ENCODE measurements at places on chromosomes 13 and 19.
A peak's percentile ranks its signal among the peaks of the same experiment; 100 is the strongest.

GRCh38 chr13:32121316-32121715 lies 89.7 kb downstream of the FRY start:
- DNase-seq = no peak

- no peak for DNase-seq
Observed at GRCh38 chr13:97826421-97827012, 127.0 kb upstream of the IPO5 start.

GRCh38 chr19:13619203-13619632 lies 112.9 kb upstream of the CACNA1A start:
- DNase-seq = no peak

GRCh38 chr19:46226438-46226973 lies 3.0 kb upstream of the IGFL1 start:
- DNase-seq = no peak

DNA sequence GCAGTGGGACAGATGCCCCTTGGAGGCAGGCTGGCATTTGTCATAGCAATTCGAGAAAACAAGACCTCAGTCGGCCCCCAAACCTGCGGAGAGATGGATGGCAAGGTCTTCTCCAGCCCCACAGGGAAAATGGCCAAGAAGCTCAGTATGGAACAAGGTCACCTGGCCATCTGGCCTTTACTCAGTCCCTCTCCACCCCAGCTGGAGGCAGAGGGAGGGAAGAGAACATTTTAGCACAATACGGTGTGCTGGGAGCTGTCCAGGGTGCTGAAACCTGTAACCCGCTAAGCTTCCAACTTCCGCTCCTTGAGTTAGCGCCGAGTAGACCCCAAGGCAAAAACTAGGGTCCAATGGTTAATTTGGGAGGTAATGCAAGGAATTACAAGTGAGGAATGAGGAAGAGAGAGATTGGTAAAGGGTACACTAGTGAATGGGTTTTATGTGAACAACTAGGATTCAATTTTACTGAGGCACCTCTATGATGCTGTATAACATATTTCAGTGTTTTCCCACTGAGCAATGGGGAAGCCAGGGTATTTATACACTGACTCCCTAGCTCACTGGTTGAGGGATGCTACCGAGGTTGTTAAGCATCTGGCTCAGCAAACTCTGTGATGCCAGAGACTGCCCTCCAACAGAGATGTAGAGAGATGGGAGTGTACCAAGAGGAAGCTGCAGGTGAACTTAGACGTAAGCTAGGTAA lies 64.3 kb downstream of the CACNA1A start:
- peak; percentile 69 for DNase-seq

DNA sequence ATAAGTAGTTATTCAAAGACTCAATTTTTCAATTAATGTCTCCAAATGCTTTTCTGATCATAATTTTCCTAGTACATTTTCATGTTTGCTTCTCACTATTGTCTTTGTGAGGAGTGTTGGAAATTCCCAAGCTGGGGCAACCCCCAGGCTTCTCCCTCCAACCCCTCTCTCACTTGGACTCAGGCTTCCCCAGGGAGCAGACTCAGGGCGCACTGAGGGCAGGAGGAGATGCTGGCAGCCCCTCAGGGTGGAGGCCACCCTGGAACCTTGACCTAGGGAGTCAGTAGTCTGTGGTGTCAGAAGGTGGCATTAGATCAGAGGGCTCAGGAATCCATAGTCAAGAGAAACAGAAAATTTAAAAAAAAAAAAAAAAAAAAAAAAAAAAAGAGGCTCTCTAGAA lies 86.5 kb upstream of the IRS2 start:
- no peak for DNase-seq

DNA sequence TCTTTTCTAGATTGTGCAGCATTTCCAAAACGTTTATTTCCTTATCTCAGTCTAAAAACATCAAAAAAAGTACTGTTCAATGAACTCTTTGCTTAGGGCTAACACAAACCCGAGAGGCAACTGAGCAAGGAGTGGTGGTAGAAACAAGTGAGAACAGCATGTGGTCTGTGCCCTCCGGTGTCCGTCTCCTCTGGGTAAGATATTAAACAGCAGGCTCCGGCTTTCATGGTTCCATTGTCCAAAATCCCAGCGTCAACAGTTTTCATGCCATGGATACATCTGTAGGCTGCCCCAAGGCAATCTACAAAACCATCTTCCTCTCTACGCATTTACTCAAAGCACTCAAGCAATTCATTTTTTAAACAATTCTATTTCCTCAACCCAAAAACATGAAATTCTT lies 22.8 kb downstream of the DCLK1 start:
- no peak for DNase-seq

GRCh38 chr13:41580345-41580744 lies 123.0 kb downstream of the RGCC start:
- DNase-seq = no peak

GRCh38 chr13:26348966-26349365 lies 95.0 kb downstream of the CDK8 start:
- no peak for DNase-seq

DNA sequence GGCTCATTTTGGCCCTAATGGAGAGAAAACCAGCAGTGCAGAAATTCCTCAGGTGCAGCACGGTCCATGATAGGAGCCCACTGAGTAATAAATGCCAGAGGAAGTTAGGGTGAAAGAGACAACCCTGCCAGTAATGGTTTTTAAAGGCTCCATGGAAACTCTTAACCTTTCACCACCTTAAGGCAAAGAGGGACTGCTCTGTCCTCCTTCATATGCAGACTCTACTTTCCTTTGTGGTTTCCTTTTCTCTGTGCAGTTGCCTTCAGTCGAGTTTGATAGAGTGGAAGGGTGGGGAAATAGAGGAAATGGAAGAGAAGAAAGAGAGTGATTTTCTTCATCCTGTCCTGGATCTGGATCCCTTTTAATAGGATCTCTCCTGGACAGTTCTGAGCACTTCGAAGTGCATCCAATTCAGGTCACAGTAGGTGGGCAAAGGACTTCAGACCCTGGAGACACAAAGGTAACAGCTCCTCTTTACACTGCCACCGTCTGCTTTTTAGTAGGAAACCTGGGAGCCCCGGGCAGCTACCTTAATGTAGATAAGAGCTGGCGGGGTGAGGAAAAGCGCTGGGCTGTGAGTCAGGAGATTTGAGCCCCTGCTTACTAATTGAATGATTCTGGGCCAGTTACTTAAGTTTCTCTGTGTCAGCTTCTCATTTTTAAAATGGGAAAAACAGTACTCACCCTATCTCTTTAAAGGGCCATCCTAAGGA lies 294.8 kb downstream of the KCNRG start:
- DNase-seq = no peak

DNA sequence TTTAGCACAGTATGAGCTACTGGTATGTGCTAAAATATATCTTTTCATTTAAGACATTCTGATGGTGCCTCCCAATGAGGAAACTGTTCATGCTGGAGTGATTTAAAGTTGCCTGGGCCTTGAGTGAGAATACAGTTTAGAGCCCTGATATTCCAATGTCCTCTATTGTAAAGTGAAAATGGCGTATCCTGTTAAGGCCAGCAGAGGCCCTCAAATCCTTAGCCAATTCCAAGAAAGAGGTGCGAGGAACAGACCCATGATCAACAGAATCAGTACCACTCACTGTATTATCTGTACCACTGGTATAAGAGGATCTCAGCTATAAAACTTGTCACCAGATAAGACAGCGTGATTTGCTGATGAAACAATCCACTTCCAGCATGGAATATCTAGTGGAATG lies 273.1 kb upstream of the SLITRK5 start:
- no peak for DNase-seq

DNA sequence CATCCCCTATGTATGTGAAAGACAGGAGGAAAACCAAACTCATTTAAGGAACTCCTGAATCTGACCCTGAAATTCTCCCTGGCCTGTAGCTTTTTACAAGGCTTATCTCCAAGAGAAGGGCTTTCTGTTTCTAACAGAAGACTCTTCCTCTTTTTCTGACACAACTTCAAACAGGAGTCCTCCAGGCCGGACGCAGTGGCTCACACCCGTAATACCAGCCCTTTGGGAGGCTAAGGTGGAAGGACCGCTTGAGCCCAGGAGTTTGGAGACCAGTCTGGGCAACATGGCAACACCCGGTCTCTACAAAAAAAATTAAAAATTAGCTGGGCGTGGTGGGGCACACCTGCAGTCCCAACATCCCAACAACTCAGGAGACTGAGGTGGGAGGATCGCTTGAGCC lies 41.9 kb downstream of the CARS2 start:
- DNase-seq = no peak

DNA sequence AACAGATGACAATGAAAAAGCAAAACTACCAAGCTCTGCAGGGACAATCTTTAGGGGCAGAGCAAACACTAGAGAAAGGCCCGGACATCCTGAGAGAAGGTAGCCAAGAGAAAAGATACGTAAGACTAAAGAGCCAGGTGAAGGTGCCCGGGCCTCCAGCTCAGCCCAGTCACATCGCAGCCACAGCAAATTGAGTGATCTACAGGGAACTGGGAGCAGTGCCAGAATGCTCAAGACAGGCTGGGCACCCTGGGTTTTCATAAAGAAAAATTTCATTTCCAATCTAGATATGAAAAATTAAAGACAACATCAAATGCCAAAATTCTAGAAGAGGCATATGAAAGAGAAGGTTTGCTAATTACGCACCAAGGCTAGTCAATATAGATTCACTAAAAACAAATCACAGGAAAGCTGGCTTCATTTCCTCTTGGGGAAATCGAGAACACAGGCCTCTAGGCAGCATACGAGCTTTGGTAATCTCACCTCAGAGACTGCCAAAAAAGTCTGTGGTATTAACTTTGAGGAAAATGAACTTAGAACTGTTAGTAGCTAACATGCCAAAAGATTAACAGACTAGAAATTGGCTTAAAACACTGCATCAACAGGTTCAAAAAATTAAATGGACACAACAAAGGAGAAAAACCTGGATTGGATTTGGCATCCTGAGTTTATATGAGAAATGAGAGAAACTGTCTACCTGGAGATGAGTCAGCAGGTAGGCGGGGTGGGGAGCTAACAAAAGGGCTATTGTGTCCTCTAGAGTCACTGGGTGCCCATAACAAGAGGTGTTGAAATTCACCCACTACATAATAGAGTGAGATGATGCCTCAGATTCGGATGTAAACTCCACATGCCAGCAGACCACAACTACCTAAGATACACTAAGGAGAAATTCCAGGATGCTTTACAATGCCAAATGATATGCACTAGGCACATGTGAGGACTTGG lies 6.6 kb downstream of the ANKRD10 start:
- DNase-seq = peak; percentile 45

DNA sequence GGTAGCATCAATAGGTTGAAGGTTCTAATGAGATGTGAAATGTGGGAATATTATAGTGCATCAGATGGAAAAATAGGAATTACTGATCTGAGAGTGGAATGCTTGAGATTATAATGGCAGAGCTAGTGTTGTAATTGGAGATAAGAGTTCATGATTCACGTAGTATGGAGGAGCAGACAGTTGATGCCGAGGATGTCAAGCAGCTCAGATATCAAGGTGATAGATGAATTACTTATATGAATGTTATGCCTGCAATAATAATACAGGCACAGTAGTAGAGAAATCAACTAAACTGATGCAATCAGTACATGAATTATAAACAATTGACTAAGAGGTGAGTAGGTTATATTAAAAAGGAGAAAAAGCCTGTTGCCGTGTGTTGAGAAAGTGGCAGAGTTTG lies 793.2 kb upstream of the GPC6 start:
- DNase-seq = no peak

GRCh38 chr19:10501971-10502523 lies 1.1 kb downstream of the KEAP1 start:
- DNase-seq = peak; percentile 50

GRCh38 chr13:51556740-51557139 lies 27.5 kb upstream of the WDFY2 start:
- DNase-seq = no peak

DNA sequence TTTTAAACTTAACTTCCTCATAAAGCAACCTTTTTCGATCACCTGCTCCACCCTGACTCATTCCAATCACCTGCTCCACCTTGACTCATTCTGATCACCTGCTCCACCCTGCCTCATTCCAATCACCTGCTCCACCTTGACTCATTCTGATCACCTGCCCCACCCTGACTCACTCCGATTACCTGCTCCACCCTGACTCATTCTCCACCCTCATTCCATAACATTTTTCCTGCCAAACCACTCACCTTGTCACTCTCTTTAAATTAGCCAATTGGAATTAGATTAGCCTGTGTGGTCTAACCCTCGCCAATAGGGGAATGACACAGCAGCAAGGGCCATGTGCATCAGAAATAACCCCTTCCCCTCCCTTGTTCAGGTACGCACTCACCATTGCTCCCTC lies 31.9 kb upstream of the ZNF83 start:
- peak; percentile 15 for DNase-seq

- DNase-seq = no peak
Observed at GRCh38 chr13:40801255-40802217, 12.1 kb downstream of the SLC25A15 start.

DNA sequence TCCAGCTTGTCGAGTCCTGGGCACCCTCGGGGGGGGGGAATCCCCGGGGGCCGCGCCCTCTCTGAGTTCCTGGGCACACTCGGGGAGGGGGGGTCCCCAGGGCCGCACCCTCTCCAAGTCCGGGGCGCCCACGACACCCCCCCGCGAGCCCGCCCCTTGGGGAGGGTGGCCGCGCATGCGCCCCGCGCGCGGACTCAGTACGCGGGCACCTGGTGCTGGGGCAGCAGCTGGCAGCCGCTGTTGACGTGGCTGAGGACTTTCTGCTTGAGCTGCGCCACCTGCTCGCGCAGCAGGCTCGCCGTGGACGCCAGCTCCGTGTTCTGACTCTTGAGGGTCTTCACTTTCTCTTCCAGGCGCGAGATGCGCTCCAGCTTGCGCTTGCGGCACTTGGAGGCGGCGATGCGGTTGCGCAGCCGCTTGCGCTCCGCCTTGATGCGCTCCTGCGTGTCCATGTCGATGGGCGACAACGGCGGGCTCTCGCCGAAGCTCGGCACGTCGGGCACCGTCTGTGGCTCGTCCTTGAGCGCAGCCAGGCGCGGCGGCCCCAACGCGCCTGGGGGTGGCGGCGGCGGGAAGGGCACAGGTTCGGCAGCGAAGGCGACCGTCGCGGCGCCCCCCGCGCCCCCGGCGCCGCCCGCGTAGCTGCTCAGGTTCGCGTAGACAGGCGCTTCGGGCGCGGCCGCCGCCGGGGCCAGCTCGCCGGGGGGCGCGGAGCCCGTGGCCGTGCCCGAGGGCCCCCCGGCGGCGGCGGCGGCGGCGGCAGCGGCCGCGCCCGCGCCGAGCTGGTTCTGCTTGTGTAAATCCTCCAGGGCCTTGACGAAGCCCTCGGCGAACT lies 958 bp downstream of the JUND start:
- peak; percentile 81 for DNase-seq
